ENCODE measurements at places on chromosomes 3 and 15. TPM values are rescaled to one million over a fixed set of nuclear protein-coding genes. Genes with fewer than 3 reads are reported as not detected.

- no peak for DNase-seq
These were observed 357.1 kb downstream of the ZPLD1 start for GRCh38 chr3:102791641-102792589.

Gene SERINC4
- 0.14 TPM for total RNA-seq

Gene DISP2
- total RNA-seq = 1.5 TPM

DNA sequence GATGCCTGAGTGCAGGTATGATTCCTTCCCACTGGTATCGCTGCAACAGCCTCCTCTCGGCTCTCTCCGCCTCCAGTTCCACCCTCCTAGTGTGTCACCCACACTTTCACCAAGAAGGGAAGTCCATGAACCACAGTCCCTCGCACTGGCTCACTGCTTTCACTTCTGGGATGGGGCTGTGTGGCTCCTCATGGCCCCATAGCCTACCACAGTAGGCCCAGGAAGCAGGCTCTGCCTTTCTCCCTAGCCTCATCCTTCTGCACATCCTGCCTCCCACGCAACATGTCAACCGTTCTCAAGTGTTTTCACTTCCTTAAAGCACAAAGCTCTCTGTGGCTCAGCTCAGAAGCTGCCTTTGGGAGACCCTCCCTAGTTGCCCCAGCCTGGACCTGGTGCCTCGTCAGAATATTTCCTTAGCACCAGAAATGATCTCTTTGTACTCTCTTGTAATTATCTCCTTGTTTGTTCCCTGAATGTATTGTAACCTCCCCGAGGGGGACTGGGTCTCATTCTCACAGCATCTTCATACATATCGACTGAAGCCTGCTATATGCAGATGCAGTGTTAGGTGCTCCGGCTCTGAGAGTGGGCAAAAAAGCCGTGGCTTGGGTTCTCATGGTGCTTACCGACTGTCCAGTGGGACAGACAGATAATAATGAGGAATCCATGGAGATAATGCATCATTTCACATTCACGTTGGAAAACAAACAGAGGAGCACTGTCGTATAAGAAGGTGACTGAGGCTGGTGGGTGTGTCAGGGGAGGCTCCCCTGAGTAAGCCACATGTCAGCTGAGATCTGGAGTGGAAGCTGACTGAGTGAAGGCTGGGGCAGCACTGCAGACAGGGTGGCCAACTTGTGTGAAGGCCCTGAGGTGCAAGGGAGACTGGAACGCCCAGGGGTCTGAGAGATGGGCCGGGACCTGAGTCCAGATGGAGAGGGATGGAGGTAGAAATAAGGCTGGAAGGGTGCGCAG lies 107.1 kb downstream of the DGKG start:
- DNase-seq = no peak

Gene ZBTB47
- 9.0 TPM for total RNA-seq

- no peak for DNase-seq
These were observed 54.6 kb upstream of the VILL start for GRCh38 chr3:37935756-37936666.

- peak; percentile 32 for DNase-seq
These were observed 163.9 kb downstream of the SMAD6 start for GRCh38 chr15:66865622-66866611.

DNA sequence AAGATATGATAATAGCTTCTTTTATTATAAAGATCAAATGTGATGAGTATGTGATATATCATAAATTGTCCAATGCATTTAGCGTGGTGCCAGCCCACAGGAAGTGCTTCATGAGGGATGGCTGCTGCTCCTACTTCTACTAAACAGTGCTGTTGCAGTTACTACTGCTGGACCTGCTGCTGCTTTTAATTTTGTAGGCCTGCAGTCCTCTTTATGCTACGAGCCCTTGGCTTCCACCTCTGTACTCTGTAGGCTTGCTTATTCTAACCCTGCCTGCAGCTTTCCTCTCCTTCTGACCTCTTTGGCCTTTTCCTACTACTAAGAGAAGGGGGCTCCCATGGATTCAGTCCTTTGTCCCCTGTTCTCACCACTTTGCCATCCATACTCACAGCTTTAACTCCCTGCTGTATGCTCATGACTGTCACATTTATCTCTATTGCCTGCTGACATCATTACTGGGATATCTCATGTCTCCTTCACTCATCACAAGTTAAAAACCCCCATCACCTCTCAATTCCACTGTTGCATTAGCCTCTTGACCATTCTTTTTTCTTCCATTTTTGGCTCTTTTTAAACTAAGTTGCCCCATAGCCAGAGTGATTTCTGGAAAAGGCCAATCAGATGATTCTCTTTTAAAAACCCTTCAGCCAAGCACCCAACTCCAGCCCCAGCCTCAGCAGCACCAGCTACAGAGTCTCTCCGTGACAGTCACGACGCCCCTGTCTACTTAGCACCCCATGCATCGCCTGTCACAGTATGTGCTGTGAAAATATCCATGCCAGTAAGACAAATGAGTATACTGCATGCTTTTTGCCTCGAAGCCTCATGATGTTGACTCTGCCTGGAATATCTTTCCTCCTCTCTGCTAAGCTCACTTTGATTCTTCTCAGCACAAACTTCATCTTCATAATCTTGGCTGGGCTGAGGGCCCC lies 56.3 kb downstream of the PLCL2 start:
- no peak for DNase-seq

DNA sequence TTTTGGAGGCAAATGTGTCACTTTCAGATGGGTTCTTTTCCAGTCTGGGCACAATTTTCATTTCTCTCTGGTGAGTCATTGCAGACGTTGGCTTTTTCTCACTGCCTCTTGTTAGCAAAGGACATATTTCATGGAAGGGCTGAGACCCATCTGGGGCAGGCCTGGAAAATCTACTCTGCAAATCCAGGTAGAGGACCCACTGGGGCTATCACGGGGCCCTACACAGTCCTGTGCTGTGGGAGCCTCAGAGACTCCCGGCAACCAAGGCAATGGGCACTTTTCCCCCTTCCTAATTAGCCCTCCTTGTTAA lies 58.0 kb downstream of the HRH1 start:
- DNase-seq = no peak

Gene BFSP2
- not detected for total RNA-seq

Gene ARL14
- 1.9 TPM for total RNA-seq

DNA sequence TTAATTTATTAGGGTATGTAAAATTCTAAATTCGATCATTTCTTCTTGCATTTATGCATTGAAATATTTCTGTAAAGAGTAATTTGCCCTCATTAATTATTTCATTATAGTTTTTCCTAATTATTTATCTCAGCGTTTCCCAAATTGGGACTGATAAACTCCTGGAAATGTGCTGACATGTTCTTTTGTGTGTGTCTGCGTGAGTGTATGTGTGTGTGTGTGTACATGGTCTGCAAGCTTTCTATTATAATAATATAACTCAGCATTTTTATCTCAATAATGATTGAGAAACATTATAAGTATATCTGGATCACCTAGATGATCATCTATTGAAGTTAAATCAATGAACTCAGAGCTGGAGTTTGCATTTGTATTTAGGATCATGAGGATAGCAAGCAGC lies 38.7 kb downstream of the TMEM45A start:
- DNase-seq = no peak

Gene CGNL1
- 11.8 TPM for total RNA-seq

- no peak for DNase-seq
These were observed 2.3 kb downstream of the EIF2AK4 start for GRCh38 chr15:39936187-39936586.

Gene GOLGA8M
- total RNA-seq = 0.43 TPM

Measured in type B pancreatic cell (in vitro differentiated cells).